ENCODE measurements at places on chromosomes 11 and 22. TPM values are rescaled to one million over a fixed set of nuclear protein-coding genes. Genes with fewer than 3 reads are reported as not detected.

DNA sequence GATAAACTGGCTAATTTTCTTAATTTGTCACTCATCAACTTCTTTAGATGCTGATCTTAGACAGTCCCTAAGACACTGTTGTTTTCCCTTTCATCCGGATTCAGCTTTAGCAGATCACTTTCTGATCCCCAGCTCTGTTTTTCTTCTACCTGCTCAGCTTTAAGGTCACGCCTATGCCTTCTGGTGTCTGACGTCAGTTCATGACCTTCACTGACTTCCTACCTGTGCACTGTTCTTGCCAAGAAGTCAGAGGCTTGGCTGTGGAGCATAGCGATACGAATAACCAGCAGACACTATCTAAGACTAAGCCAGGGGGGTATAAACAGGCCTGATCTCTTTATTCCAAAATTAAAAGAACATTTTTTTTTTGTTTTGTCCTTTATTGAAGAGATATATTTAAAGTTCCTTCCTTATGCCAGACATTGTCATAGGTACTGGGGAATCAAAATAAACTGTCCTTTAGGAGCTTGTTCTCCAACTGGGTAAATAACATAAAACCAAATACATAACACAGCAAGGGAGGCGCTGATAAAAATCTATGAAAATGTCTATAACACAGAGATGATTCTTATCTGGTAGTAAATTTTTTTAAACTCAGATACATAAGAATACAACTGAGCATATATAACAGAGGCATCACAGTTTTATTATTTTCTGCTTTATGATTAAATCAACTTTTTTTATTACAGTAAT, 352.2 kb upstream of the CTSC start:
- no peak for DNase-seq

GRCh38 chr11:1138097-1138496, 19.7 kb upstream of the MUC5AC start:
- peak; percentile 31 for DNase-seq

GRCh38 chr11:3967695-3968094, 112.2 kb downstream of the STIM1 start:
- DNase-seq, result no peak

Gene ARHGAP20
- total RNA-seq, result 8.6 TPM

Gene VPREB3
- total RNA-seq, result 0.43 TPM

- no peak for DNase-seq
Measured at GRCh38 chr22:25970999-25971811, 198.1 kb upstream of the SEZ6L start.

Gene NAALADL1
- total RNA-seq, result 18.6 TPM
